ENCODE measurements at places on chromosomes 5 and 9. TPM values are rescaled to one million over a fixed set of nuclear protein-coding genes. Genes with fewer than 3 reads are reported as not detected.

Gene ST8SIA4
- 7.2 TPM for total RNA-seq

Gene PCDHB13
- 1.3 TPM for total RNA-seq

Gene DPH7
- total RNA-seq, result 29.7 TPM

Gene SLC25A2
- 0.48 TPM for total RNA-seq

Gene GLRA1
- not detected for total RNA-seq

Gene AK3
- 64.5 TPM for total RNA-seq

Gene FBXL7
- 22.2 TPM for total RNA-seq

Gene WNK2
- not detected for total RNA-seq

Gene GABRA6
- total RNA-seq, result not detected

Gene PCSK1
- 2.3 TPM for total RNA-seq

Gene BAAT
- not detected for total RNA-seq

Gene FOXD4
- total RNA-seq, result 0.19 TPM

Gene PCDHGA3
- 0.86 TPM for total RNA-seq

Gene PCDHGC3
- total RNA-seq, result 20.5 TPM

Gene PCDHA4
- total RNA-seq, result 0.10 TPM

Measured in vein endothelial cell (primary cell).